ENCODE measurements at places on chromosomes 16 and 17.

DNA sequence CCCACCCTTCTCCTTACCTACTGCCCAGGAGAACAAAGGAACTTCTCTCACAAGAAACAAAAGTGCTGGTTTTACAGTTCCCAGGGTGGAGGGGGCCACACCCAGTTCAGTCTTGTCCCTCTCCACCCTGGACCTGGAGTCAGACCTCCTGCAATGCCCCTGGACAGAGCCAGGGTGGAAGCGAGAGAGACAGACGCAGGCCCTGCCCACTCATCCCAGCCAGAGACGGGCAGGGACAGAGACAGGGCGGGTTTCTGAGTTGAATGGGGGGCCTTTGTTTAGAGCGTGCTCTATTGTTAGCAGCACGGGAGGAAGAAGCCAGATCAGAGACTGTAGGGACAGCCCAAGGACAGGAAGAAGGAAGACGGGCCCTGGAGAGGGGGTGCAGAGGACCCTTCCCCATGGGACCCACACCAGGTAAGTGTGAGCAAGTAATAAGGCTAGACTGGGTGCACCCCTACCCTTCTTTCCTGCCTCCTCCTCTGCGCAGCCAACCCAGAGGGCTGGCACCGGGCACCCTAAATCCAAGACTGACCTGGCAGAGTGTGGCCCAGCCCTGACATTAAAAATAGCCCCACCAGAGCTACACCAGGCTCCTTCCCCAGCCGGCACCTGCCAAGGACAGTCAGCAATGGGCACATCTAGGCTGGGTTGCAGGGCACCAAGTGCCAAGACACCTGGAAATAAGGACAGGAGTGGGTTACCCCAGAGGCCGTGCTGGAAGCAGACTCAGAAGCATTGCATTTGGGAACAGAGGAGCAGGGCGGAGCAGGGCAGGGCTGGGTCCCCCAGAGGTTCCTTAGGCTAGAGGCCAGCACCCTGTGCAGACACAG, 10.9 kb downstream of the JUP start:
- DNase-seq, result no peak

DNA sequence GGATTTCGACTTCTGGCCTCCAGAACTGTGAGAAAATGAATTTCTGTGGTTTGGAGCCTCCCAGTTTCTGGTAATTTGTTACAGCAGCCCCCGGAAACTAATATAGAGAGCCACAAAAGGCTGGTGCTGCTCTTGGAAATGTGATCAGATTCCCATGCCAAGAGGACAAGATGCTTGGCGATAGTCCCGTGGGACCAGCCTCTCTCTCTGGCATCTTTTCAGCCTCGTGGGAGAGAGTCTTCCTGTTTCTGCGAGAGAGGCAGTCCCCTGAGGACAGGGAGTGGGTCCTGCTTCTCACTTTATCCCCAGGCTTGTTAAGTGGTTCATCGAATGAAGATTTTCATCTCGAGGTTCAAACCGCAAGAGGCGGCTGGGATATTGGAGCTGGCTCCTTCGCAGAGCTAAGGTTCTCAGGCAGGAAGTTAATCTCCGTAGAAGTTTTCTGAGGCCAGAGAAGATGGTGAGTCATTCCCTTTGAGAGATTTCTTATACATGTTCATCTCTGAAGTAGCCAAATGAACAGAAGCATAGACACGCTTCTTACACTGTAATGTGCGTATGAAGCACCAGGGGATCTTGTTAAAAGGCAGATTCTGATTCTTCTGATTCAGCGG, 211.6 kb upstream of the SDK2 start:
- no peak for DNase-seq

GRCh38 chr16:10519929-10520868, 60.2 kb downstream of the EMP2 start:
- DNase-seq, result no peak

DNA sequence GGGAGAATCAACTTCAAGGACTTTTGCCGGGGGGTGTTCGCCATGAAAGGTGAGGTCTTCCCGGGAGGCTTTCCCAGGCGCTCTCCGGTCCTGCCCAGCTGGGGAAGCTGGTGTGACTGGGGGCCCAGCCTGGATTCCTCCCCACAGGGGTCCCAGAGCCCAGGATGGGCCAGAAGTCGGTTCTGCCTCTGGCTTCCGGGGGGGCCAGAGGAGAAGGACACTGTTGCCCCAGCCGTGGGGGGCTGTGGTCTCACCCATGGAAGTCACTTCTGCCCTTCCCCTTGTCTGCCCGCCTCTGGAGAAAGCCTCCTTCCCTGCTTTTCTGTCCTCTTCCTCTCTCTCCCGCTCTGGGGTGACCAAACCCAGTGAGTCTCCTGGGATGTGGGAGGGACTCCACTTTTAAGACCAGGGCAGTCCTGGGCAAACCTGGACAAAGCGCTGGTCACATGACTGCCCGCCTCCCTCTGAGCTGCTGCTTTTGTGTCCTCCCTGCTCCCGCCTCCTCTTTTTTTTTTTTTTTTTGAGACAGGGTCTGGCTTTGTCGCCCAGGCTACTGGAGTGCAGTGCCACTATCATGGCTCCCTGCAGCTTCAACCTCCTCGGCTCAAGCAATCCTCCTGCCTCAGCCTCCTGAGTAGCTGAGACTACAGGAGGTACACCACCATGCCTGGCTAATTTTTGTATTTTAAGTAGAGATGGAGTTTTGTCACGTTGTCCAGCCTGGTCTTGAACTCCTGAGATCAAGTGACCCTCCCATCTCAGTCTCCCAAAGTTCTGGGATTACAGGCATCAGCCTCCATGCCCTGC, 40.6 kb downstream of the RAB11FIP4 start:
- DNase-seq, result no peak

DNA sequence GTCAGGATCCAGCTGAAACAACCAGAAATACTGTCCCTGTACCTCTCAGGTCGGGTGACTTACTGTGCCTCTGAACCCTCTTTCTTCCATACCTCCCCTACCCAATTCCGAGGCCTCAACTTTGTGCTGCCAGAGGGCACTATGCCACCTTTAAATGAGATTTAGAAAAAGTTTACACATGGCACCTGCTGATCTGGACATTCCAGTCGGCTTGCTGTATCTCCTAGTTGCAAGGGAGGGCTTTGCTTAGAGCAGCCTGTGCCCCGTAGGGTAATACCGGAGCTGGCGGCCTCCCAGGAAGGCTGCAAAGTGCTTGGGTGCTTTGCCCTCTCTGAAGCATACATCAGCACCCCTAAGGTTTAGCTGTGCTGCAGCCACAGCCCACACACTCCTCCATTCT, 306.0 kb upstream of the RBFOX1 start:
- no peak for DNase-seq

DNA sequence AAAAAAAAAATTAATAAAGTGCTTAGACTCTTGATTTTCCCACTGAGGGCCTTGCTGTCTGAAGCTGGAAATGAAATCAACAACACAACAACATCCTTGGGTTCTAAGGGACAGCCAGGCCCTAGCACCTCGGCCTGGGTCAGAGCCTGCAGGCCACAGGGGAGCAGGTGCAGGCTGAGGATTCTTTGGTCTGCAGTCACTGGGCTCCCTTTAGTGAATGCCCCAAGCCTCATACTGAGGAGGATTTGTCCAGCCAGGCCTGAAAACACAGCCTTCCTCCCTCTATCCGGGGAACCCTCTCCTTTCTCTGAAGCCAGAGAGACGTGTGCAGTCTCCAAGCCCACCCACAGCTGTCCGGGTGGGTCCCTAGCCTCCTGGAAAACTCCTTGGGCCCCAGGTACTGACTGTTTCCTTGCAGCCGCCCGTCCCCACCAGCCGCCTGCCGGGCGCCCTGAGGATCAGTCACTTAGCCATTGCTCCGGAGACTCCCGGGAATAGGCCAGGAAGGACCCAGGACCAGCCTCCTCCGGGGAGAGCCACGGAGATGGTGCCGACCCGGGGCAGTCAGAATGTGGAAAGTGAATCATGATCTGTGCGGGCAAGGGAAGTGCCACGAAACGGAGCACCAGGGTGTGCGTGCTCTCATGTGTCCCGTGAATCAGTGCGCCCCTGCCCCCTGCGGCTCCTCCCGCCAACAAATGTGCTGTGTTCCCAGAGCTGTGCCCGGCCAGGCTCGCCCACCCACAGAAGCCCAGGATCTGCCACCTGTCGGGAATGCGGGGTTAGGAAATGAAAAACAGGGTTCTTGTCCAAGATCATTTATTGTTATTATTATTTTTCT, 91.0 kb downstream of the RTN4RL1 start:
- DNase-seq, result no peak

DNA sequence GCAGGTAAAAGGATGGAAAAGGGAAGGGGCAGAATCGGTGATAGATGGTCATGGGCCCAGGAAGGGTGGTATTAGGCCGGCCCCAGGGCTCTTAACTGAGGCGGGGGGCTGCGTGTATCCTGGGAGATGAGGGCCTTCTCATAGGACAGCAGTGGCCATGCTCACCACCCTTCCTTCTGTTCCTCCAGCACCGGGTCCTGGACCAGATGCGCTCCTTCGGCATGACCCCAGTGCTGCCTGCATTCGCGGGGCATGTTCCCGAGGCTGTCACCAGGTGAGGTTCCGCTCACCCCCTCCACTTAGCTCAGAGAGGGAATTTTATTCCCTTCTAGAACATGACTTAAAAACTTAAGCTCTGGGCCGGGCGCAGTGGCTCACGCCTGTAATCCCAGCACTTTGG, 2.4 kb downstream of the NAGLU start:
- DNase-seq, result no peak

DNA sequence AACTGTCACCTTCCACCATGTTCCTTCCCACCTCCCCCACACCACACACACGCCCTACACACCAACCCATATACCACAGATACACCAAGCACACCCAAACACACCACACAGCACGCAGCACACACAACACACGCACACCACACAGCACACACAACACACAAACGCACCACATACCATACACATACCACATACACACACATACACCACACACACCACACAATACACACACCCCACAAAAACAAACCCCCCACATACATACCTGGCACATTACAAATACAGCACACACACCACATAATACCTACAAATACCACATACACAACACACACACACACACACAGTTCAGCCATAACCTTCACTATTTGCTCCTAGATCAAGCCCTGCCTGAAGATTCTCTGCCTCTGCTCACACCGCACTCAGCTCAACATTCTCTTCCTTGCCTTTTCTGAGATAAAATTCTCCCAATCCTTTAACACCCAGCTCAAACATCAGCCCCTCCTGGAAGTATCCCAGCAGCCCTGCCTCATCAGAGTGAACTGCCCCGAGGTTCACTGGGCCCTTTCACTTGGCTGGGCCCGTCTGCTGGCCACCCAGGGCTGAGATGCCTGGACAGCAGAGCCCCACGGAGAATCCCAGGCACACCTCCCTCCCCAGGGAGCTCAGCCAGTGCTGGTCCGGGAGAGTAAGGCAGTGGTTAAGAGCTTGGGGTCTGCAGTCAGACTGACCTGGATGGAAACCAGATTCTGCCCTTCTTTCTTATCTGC, 31.9 kb upstream of the CPNE2 start:
- DNase-seq, result no peak

DNA sequence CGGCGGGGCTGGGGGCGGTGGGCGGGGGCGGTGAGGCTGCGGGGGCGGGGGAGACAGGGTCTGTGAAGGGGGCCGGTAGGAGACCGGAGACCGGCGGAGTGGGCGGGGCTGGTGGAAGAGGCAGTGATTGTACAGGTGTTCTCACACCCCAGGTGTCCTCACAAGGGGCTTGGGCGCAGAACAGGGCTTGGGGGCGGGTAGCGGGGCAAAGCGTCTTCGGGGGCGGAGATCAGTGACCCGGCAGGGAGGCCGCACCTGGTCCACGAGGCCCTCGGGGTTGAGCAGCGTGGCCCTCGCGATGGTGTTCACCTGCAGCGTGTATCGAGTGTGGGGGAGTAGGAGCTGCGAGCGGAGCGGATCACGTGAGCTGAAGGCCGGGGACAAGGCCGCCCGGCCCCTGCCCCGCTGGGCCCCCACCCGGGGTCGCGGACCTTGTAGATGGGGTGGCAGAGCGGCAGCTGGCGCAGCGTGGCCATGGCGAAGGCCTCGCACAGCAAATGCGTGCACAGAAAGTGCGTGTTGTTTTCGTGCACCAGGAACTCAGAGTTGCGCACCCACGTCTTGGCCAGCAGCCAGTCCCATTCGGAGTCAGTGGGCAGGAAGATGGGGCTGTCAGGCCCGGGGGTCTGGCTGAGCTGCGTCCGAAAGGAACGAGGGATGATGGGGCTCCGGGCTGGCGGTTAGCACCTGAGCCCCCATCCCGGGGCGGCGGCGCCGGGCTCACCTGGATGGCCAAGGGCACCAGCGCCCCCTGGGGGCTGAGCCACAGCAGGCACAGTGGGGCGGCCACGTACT, 8.5 kb downstream of the ALOXE3 start:
- DNase-seq, result peak; percentile 86

GRCh38 chr17:63911657-63912100, 621 bp upstream of the CSHL1 start:
- peak; percentile 74 for DNase-seq

GRCh38 chr17:18115517-18115916, 7.0 kb downstream of the MYO15A start:
- DNase-seq, result no peak

DNA sequence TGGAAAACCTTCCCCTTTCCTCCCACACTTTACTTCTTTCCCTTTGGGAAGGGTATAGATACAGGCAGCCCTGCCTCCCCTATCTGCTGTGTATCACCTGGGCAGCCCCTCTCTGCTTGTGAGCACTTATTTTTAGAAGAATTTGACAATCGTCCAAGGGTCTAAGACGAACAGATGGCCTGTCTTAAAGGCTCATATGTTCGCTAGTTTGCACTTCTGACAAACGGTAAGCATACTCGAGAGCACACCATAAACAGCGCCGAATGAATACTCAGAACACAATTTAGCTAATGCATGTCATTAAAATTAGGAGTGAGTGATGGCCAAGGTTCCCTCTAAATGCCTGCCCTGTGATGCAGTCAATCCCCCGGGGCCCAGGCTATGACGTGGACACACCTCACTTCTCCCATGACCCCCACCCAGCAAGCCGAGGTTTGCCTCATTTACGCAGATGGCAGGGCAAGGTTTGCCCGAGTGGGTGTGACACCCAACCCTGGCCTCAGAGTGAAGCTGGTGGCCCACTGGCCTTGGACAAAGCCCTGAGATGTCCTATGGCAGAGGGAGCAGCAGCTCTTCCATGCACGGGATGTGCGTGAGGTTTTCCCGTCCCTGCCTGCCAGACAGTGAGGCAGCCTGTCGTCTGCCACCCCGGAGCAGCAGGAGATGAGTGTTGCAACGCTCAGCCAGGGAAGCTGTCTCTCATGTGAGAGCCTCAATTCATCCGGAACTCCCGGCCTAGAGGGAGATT, 125.2 kb downstream of the C16orf78 start:
- DNase-seq, result no peak

- peak; percentile 68 for DNase-seq
These were observed 720 bp upstream of the BCKDK start for GRCh38 chr16:31107465-31107867.

GRCh38 chr16:12002447-12003006, 26.0 kb downstream of the SNX29 start:
- DNase-seq, result no peak

DNA sequence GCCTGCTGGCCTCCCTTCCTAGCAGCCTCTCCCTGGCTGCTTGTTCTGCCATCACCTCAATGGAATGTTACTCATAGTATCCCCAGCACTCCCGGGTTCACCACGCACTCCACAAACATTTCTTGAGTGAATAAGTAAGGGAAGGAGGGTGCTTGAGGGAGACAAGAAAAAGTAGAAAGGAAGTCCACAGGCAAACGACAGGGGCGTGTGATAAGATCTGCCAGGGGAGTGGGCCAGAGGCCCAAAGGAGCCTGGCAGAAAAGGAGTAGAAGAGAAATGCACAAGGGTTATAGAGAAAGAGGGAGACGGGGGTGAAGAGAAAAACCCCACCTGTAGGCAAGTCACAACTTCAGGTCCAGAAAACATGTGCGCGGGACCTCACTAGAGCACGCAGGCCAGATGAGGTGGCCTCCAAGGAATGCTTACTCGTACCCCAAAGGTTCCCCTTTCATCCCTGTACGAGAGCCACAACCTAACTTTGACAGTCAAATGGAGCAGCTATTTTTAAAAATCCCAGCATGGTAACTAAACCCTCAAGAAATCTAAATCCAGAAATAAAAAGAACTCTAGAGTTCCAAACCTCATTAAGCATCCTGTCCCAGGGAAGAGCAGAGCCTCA, 6.6 kb downstream of the ZDHHC7 start:
- DNase-seq, result no peak

All from stimulated activated CD4-positive, alpha-beta T cell treated with anti-CD3 and anti-CD28 coated beads, Interleukin-15, amount 100 ng/mL, for 24 hours (primary cell).